ENCODE measurements at places on chromosomes 13 and 19.
A peak's percentile ranks its signal among the peaks of the same experiment; 100 is the strongest.

GRCh38 chr13:93889430-93889951 is 590.0 kb downstream of the DCT start:
- no peak for DNase-seq

DNA sequence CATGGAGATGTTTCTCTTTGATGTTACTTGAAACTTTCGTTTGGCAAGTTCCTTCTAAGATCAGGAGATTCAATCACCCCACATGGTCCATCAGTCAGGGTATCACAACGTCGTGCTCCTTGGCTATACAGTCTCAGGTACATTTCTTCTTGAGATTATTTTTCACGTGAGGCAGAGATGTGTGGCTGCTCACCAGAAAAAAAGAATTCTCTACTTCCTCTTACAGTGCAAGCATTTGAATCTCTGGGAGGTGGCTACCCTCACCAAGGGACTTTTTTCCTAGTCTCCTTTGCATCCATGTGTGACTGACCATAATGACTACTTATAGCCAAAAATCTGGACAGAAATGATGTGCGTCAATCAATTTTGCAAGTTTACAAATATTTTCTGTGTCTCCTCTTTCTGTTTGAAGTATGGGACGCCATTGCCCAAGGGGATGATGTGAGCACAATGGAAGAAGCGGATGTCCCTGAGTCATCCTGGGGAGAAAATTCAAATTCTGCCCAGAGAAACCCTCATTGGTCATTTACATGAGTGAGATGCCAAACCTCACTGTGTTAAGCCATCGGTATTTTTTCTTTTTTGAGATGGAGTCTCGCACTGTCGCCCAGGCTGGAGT is 8.6 kb upstream of the LAIR2 start:
- no peak for DNase-seq

DNA sequence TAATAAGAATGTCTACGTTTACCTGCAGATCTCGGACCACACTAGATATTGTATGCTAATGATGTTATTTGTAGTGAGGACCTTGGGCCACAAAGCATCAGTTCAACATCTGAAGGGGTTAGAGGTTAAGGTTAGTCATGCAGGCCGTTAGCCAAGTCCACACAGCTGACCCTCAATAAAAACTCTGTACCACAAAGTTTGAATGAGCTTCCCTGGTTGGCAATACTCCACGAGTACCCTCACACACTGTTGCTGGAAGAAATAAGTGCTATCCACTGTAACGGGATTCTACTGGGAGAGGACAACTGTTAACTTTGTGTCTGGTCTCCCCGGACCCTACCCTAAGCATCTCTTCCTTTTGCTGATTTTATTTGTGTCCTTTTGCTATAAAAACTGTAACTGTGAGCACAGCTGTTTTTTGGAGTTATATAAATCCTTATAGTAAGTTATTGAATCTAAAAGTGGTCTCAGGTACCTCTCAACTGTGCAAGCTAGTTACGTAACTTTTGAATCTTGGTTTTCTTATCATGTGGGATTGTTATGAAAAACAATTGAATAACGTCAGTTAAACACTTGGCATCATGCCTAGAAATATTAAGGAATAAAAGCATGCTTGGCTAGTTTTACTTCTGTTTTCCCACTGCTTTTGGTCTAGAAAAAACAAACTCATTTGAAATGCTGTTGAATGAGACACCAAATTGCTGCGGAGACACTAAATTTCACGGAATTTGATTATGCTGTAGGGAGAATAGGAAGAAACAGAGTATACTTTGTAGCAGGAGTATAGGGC is 181.5 kb downstream of the DNAJC3 start:
- DNase-seq, result no peak

- no peak for DNase-seq
These were observed 104.4 kb downstream of the LHFPL6 start for GRCh38 chr13:39498471-39499114.

- no peak for DNase-seq
These were observed 332.2 kb downstream of the MYO16 start for GRCh38 chr13:108961542-108962125.

- DNase-seq, result no peak
These were observed 36.1 kb downstream of the PLEKHJ1 start for GRCh38 chr19:2199861-2200623.

DNA sequence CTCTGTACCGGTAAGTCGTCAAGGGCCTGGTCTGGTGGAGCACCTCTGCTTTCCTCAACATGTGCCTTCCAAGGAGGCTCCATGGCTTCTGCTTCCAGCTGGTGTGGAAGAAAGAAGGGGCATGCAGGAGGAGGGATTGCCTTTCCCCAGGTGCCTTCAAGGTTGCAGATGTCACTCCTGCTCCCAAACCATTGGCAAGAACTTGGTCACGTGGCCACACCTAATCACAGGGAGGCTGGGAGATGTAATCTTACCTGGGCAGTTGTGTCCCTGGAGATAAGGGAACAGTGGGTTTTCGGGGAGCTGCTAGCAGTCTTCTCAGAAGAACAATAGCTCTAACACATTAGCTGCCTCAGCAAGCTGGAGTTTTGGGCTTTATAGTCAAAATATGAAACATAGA is 9.7 kb upstream of the GPR18 start:
- DNase-seq, result no peak

- DNase-seq, result no peak
These were observed 535 bp downstream of the CDKN2D start for GRCh38 chr19:10568062-10568825.

DNA sequence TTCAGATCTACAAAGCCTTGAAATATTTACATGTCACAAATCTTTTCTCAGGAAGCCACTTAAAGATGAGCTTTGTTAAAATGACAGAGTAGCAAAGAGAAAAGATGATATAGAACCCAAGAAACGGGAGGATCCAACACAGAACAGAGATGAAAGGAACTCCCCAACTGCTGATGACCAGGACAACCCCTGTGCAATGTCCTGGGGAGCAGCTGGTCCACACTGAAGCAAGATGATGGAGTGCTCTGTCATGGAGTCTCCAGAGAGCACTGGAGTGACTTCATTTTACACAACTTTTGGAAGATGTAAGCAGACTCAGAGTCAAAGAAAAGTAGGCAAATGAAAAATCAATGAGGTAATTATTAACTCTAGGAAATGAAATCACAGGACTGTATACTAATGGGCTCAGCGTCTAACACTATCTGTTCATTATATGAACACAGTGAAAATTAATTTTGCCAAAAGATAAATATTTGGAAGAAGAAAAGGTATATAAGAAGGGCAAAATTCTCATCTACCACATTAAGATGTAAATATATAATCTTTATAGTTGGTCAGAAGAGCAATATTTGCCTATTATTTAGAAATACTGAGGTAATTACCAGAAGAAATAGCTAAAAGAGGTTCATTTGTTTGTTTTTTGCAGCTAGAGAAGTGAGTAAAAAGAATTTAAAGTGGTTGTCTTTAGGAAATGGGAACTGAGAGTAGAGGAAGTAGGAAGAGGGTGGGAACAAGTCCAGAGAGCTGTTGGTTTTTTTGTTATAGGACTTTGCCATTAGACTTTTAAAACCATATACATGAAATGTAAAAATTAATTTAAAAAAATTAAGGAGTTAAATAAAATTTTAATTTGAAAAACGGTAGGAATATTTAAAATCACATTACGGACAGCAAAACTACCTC is 30.5 kb downstream of the MTRF1 start:
- no peak for DNase-seq

GRCh38 chr13:102039264-102039663 is 362.6 kb downstream of the FGF14 start:
- DNase-seq, result no peak

- no peak for DNase-seq
These were observed 234.6 kb downstream of the FGF9 start for GRCh38 chr13:21905486-21905885.

- DNase-seq, result peak; percentile 84
These were observed 39.3 kb downstream of the MBNL2 start for GRCh38 chr13:97261254-97262005.

DNA sequence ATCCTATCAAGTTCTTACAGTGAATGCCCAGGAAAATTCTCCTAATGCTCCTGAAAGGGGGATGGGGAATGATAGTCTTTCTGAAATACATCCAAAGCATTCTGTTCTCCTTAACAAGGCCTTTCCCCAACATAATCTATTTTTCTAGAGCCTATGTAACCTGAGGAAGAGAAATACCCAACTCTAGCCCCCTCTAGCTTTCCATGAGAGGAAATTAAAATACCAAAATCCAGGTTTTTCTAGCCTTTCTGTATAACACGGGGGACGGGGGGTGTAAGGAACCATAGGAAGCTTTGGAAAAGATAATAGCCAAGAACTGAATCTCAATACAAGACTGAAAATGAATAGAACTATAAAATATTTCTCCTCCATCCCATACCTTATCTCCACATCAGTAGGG is 815.9 kb downstream of the SLITRK6 start:
- no peak for DNase-seq

DNA sequence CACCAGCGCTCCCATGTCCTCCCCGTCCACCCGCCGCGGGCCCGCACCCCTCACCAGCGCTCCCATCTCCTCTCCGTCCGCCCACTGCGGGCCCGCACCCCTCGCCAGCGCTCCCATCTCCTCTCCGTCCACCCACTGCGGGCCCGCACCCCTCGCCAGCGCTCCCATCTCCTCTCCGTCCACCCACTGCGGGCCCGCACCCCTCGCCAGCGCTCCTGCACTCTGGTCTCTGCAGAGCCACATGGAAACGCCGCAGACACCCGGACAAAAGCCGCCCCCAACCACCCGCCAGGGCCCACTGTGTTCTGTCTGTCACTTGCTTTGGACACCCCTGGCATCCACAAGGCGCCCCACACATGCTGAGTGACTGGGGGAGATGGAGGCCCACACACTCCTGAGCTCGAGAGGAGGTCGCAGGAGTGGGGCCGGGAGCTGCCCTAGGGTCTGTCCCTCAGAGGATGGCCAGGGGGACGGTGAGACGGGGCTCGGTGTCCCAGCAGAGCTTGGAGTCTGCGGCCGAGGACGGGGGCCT is 7.4 kb downstream of the CFD start:
- no peak for DNase-seq

DNA sequence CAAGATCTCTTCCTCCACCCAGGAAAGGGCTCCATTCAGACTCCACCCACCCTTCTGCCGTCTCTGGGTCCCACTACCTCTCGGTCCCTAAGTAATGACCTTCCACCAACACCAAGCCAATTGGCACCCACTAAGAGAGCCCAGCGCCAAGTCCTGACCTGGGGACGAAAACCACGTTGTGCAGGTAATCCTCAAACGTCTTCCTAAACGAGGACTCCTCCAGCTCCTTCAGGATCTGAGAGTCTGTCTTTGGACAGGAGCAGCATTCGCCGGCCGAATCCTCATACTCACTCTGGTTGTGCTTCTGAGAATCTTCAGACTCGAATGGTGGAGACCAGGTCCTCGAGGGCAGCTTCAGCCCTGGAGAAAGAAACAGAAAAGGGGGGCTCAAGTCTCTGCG is 83.1 kb downstream of the ZNF557 start:
- no peak for DNase-seq

DNA sequence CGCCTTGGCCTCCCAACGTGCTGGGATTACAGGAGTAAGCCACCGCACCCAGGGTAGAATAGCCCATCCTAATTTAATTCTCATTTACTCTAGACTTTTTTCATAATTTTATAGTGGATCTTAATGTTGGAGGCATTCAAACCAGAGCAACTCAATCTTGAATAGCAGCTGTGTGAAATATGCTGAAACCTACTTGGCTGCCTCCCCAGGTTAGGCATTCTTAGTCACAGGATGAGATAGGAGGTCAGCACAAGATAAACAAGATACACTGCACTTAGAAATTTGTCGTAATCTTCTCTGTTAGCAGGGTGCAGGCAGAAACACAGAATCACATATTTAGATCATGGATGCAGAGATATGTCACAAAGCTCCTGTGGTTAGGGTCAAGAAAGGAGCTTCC is 2.7 kb upstream of the ZNF43 start:
- DNase-seq, result no peak

GRCh38 chr13:39596685-39597084 is 6.3 kb downstream of the LHFPL6 start:
- no peak for DNase-seq

DNA sequence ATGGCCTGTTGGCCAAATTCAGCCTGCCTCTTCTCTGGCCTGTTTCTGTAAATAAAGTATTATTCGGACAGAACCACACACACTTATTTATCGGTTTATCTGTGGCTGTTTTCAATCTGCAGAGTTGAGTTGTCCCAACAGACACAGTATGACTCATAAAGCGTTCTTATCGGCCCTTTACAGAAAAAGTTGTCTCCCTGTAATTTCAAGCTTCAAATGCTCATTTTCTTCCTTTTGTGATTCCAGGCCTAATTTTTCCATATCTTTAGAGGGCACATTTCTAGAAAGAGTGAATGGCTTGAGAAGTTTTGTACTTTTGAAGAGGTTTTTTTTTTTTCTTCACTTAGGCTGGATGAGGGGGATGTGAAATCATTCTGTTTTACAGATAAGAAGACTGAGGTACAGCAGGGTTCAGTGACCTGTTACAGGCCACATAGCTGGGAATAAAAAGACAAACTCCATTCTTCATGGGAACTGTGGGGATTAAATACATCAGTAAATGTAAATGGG is 440.9 kb downstream of the TSHZ3 start:
- no peak for DNase-seq

DNA sequence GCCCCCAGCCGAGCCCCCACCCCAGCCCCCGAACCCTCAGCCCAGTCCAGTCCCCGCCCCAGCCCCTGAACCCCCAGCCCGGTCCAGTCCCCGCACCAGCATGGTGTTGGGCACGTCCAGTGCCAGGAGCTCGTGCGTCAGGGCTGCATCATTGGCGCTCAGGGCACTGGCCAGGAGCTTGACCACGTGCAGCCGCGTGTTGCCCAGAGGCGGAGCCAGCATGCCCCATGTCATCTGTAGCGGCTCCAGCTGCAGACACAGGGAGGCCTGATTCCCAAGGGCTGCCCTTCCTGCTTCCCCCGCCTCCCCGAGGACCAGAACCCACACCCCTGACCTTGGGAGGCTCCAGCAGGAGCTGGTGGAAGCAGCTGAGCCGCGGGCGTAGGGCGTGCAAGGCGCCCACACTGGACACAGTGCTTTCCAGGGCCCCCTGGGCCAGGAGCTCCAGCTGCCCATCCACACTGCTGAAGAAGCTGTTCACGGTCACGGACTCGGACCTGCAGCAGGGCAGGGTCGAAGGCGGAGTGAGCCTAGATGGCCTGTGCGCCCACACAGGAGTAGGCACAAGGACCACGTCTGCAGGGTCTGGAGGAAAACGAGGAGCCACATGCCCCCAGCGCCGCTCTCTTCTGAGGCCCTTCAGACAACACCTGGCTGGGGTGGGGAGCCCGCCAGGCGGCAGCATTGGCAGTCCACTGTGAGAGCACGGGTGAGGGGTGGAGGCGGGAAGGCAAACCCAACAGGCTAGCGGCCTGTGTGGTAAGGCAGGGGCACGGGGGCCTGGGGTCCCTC is 12.8 kb upstream of the TMEM86B start:
- DNase-seq, result no peak

DNA sequence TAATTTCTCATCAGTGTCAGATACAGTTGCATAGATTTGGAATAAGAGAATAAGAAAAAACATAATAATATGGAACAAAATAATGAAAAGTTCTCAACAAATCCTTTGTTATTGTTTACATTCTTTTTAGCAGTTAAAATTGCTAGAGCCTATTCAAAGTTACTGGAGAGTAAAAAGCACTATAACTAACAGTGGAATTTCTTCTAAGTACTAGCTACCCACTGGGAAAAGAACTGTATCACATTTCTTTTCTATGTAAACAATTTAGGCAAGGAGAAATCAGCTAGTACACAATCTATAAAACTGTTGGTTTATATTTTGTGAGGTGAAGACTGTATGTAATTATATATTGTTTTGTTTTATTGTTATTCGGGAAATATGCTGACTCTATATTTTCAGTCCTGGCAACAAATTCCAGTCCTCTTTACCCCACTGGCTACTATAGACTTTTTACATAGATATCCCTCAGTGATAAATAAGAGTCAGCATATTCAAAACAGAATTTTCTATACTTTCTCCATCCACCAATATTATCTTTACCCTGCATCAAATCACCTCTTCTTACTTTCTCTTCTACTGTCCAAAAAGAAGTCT is 222.0 kb downstream of the PCDH9 start:
- DNase-seq, result no peak

Measured in vagina (tissue), 2 donors.